ENCODE measurements at places on chromosomes 2 and 18.

DNA sequence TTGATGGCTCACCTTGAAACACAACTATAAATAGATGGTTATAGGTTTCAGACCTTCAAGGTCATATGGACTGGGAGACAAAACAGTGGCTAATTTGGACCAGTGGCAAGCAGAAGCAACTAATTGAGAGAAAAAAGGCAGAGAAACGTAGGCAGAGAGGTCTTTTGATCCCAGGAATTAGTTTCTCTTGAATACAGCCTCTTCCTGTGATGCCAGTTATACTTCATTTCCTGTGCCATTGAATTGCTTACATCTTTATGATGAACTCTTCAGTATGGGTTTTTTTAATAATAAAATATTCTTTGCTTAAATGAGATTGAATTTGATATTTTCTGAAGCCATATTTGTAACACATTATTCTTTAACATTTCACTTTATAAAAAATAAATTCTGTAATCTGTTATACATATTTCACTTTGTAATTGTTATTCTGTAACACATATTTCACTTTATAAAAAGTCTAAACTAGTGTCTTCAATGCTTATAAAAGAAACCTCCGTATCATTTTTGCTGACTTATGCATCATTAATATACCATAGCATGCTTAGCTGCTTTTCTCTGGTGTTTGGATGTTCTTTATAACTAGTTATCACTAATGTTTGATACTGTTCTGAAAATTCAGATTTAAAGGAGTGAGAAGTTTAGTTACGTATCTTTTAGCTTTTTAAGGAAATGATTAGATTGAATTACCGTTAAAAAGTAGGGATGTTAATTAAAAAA lies 8.9 kb downstream of the VAPA start:
- no peak for DNase-seq

GRCh38 chr2:206920310-206920709 lies 19.0 kb upstream of the CPO start:
- DNase-seq = no peak

GRCh38 chr2:32835148-32835547 lies 111.6 kb upstream of the LTBP1 start:
- no peak for DNase-seq

- DNase-seq = no peak
Measured at GRCh38 chr2:48508461-48509124, 21.4 kb upstream of the STON1 start.

GRCh38 chr2:239216614-239217273 lies 184.1 kb downstream of the HDAC4 start:
- DNase-seq = no peak

GRCh38 chr2:239668042-239668441 lies 267.2 kb upstream of the HDAC4 start:
- no peak for DNase-seq

GRCh38 chr2:95353055-95353575 lies 49.4 kb upstream of the FAHD2A start:
- no peak for DNase-seq

DNA sequence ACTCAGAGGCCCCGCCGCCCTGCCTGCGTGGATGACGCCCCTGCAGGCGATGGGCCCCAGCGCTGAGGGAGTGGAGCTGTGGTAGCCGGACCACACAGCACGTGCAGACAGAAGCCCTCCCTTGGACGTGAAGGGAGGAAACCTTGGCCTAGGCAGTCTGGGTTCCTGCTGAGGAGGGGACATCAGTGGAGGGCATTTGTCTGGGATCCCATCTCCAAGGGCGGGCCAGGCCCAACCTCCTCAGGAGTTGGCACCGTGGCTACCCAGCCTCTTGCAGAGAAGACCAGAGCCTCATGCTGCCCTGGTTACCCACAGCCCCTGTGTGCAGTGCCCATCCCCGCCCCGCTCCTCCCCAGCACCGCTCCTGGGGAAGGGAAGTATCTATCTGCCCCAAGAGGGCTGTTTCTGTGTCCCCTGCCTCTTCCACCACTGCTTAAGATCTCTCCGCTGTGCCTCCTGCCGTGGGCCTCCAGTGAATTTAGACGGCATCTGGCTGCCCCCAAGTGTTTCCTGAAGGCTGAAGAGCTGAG lies 241.8 kb downstream of the KLHL29 start:
- DNase-seq = no peak

- no peak for DNase-seq
Measured at GRCh38 chr2:113876503-113877387, 13.1 kb upstream of the ACTR3 start.

Measured in D721Med (cell line).